ENCODE measurements at places on chromosomes 16 and 17.

GRCh38 chr17:45342871-45343526 lies 26.2 kb upstream of the MAP3K14 start:
- DNase-seq = no peak

- no peak for DNase-seq
These were observed 10.4 kb upstream of the GJD3 start for GRCh38 chr17:40374821-40375498.

DNA sequence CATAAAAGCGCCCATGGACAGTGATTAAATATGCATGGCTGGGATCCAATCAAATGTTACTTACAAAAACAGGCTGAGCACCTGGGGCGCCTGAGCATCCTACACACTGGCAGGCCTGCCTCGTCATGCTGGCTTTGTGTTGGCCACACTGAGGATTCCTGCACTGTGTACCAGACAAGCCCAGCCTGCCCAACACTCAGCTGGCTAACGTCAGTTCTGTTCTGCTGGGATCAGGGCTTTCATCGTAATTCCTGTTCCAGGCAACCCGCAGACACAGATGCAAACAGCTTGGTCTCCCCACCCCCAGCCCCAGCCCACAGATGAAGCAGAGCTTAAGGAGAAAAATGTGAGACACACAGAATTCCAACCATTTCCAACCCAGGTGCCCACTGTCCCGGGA lies 30.7 kb downstream of the PIMREG start:
- no peak for DNase-seq

- DNase-seq = no peak
These were observed 4.0 kb upstream of the FA2H start for GRCh38 chr16:74778646-74779045.

DNA sequence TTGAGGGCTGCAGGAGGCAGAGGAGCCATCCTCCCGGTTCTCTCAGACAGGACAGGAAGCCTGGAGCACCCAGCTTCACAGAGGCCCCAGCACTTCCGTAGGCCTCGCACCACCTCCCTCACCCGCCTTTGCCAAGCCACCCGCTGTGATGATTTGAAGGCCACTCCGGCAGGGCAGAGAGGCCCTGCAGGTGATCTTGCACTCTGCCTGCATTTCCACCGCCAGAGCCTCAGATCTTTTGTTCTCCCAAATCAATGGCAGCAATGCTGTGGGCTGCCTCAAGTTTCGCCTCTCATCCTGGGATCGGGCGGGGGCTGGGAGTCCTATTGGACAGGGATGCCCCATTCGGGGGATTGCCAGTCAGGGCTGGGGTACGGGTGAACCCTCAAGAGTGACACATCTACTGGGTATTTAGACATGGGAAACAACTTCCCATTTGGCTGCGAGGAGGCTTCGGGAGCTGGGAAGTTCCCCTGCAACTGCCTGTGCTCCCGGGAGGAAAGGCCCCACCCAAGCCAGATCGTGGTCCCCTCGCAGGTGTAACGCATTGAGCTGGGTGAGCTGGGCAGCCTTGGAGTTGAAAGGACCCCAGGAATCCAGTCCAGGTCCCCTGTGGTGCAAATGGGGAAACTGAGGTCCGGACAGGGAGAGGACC lies 34.8 kb upstream of the PEMT start:
- no peak for DNase-seq
